Activated CD4-positive, alpha-beta T cell treated with anti-CD3 and anti-CD28 coated beads, Interleukin-2, amount 10 ng/mL, durations not matched to agents 7 days and 5 days (primary cell): ENCODE measurements at places on chromosomes 6 and 20. TPM values are rescaled to one million over a fixed set of nuclear protein-coding genes. Genes with fewer than 3 reads are reported as not detected.

The ERVFRD-1 gene
- total RNA-seq, result not detected

The ECT2L gene
- not detected for total RNA-seq

The KHDC1L gene
- total RNA-seq, result 0.35 TPM

The BTBD3 gene
- 5.5 TPM for total RNA-seq

The UBE2C gene
- total RNA-seq, result 232 TPM

The LY86 gene
- total RNA-seq, result 9.5 TPM

The TINAG gene
- not detected for total RNA-seq

The PRDM13 gene
- total RNA-seq, result not detected

DNA sequence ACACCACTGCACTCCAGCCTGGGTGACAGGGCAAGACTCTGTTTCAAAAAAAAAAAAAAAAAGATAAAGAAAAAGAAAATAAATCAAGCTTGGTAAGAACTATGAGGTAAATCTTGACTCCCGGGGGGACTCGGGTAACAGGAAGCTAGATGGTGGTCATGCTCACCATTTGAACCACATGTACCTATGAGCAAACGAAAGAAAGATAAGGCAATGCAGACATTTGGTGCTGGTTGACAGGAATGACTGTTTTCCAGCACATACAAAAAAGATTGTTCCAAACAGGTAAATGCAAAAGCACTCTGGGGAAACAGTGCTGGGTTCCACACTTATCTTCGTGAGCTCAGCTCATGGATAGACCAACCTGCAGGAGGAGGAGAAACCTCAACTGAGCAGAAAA, 22.8 kb upstream of the PTPN1 start:
- H3K36me3 ChIP-seq, result peaks cover 5% of the 10 kb centered on the region
- H3K27ac ChIP-seq, result peak overlapping the region; percentile 9
- peaks cover 40% of the 10 kb centered on the region for H3K4me1 ChIP-seq
- H3K4me3 ChIP-seq, result no peak overlapping the region

GRCh38 chr6:98380589-98380988, 453.8 kb upstream of the POU3F2 start:
- DNase-seq, result no peak
- no peaks in the 10 kb centered on the region for H3K27me3 ChIP-seq
- H3K36me3 ChIP-seq, result no peaks in the 10 kb centered on the region
- H3K4me1 ChIP-seq, result no peaks in the 10 kb centered on the region

GRCh38 chr6:129469070-129469662, 240.8 kb downstream of the ARHGAP18 start:
- H3K36me3 ChIP-seq, result no peaks in the 10 kb centered on the region
- no peak for DNase-seq
- H3K27ac ChIP-seq, result no peak overlapping the region

DNA sequence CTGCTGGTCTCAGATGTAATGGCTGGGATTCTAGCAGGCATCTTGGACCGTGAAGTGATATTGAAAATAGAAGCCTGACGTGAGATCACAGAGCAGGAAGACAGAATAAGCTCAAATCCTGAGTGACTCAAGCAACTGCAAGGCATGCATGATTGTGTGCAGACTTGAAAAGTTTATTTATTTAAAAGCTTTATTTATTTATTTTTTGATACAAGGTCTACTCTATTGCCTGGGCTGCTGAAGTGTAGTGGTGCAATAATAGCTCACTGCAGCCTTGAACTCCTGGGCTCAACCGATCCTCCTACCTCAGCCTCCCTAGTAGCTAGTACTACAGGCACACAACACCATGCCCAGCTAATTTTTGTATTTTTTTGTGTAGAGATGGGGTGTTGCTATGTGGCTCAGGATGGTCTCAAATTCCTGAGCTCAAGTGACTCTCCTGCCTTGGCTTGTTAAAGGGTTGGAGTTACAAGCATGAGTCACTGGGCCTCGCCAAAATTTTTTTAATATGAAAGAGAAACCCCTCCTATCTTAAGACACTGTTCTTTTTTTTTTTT, 40.1 kb upstream of the RNF144B start:
- H3K27ac ChIP-seq, result no peak overlapping the region
- peaks cover 16% of the 10 kb centered on the region for H3K27me3 ChIP-seq
- H3K4me3 ChIP-seq, result no peak overlapping the region
- DNase-seq, result no peak

DNA sequence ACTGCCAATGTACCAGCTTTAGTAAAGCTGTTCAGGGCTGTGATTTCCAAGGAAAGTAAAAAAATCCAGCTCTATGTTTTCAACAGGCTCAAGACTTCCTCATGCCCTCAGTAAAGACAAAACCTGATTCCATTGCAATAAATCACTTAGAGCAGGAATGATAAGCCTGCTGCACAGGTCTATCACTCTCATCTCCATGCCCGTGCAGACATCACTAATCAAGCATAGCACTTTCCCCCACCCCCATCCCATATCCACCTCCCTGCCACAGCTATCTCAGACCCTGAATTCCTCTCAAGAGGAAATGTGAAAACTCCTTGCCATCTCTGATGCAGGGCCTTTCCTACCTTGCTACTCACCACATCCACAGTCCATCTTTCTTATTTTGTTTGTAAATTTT, 554.9 kb downstream of the MAFB start:
- no peaks in the 10 kb centered on the region for H3K4me1 ChIP-seq
- peaks cover 2% of the 10 kb centered on the region for H3K27me3 ChIP-seq
- no peak overlapping the region for H3K4me3 ChIP-seq
- H3K27ac ChIP-seq, result no peak overlapping the region

DNA sequence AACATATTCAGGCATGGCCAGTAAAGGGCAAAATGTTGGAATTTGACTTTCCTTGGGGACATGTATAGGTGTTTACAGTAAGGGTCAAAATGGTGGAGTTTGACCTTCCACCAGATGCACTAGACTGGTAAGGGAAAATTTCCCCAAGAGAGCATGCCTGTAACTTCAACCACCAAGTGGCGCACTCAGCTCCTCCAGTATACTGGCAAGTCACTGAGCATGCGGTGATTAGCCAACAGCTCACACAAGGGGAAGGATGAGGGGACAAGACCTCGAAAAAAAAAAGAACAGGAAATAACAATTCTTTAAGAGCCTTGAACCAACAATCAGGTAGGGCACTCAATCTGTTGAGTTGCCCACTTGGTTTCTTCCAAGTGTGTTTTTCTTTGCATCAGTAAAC, 140.9 kb downstream of the EYS start:
- no peaks in the 10 kb centered on the region for H3K4me1 ChIP-seq
- no peaks in the 10 kb centered on the region for H3K36me3 ChIP-seq
- DNase-seq, result no peak
- no peak overlapping the region for H3K27ac ChIP-seq
- no peaks in the 10 kb centered on the region for H3K27me3 ChIP-seq
- H3K4me3 ChIP-seq, result no peak overlapping the region

GRCh38 chr20:50519036-50519762, 9.0 kb downstream of the PTPN1 start:
- H3K27ac ChIP-seq, result peak overlapping the region; percentile 93

DNA sequence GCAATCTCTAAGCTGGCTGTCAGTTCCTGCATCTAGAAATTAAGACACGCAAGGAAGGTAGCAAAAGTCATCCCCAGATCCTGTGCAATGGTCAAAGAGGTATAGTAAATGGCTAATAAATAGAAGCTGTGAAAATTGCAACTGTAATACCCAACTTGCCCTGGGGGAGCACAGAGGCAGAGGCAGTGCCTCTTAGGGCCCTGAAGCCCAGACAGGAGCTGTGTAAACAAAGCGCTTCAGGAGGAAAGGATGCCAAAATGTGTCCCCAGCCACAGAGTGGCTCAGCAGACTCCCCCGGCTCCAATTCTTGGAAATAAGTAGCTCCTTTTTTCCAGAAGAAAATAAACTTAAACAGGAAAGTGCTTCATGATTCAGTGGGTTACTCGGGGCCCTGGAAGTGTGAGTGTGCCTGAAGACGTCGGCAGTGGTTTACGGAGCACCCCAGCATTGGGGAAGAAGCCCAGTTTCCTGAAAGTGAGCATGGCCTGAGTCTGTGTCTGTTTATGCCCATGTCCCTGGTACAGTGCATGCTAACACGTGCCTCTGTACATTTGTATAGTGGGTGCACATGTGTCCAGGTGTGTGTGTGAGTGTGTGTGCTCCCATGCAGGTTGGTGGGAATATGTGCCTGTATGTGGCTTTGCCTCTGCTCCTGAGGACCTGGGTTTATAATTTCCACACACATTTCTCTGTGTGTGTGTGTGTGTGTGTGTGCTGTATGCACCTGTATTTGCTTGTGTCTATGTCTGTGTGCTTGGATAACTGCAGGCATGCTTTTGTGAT, 246.7 kb downstream of the MAFB start:
- no peak for DNase-seq
- H3K27ac ChIP-seq, result no peak overlapping the region
- no peaks in the 10 kb centered on the region for H3K36me3 ChIP-seq
- no peak overlapping the region for H3K4me3 ChIP-seq
- H3K4me1 ChIP-seq, result no peaks in the 10 kb centered on the region

- peak overlapping the region; percentile 89 for H3K27ac ChIP-seq
- H3K4me1 ChIP-seq, result peaks cover 70% of the 10 kb centered on the region
- DNase-seq, result peak; percentile 38
- H3K27me3 ChIP-seq, result no peaks in the 10 kb centered on the region
- H3K36me3 ChIP-seq, result peaks cover 72% of the 10 kb centered on the region
Measured at GRCh38 chr20:41141153-41141815, 3.9 kb downstream of the PLCG1 start.

GRCh38 chr6:7725849-7726415, at the start of gene BMP6:
TSS of gene BMP6 (plus strand) at chr6:7726099. CDS start at chr6:7726956, 857 bp downstream.
- H3K36me3 ChIP-seq, result no peaks in the 10 kb centered on the region
- H3K27ac ChIP-seq, result no peak within 1 kb of the TSS
- peak; percentile 79 for DNase-seq
- peaks cover 72% of the 10 kb centered on the region for H3K27me3 ChIP-seq
- peaks cover 23% of the 10 kb centered on the region for H3K4me1 ChIP-seq

DNA sequence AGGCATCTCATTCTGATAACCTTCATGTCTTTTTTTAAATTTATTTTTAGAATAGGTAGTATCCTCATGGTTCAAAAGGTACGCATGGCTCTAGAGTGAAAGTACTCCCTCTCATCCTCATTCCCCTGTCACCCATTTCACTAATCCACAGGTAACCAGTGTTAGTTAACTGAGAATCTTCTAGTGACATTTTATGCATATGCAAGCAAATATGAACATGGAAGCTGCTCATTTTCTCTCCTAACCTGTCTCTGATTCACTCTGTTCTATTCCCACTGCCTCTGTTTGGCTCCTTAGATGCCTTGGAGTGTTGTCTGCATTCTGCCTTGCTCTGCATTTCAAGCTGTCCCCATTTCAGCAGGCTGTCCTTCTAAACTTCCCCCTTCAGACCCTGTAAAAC, 4.5 kb downstream of the NCOA7 start:
- no peak overlapping the region for H3K27ac ChIP-seq
- peaks cover 40% of the 10 kb centered on the region for H3K4me1 ChIP-seq
- no peak overlapping the region for H3K4me3 ChIP-seq
- DNase-seq, result no peak
- H3K27me3 ChIP-seq, result no peaks in the 10 kb centered on the region

- H3K27ac ChIP-seq, result no peak overlapping the region
- DNase-seq, result no peak
- H3K4me1 ChIP-seq, result no peaks in the 10 kb centered on the region
- no peak overlapping the region for H3K4me3 ChIP-seq
Measured at GRCh38 chr6:65091561-65091960, 615.5 kb downstream of the EYS start.

GRCh38 chr6:5403076-5403475, 141.8 kb downstream of the FARS2 start:
- H3K4me3 ChIP-seq, result no peak overlapping the region
- no peaks in the 10 kb centered on the region for H3K27me3 ChIP-seq
- H3K4me1 ChIP-seq, result peaks cover 3% of the 10 kb centered on the region
- no peak overlapping the region for H3K27ac ChIP-seq

GRCh38 chr6:3489961-3490624, 33.2 kb upstream of the SLC22A23 start:
- H3K36me3 ChIP-seq, result no peaks in the 10 kb centered on the region
- no peaks in the 10 kb centered on the region for H3K4me1 ChIP-seq

- DNase-seq, result no peak
- H3K4me1 ChIP-seq, result peaks cover 28% of the 10 kb centered on the region
- no peak overlapping the region for H3K27ac ChIP-seq
- H3K36me3 ChIP-seq, result peaks cover 57% of the 10 kb centered on the region
Measured at GRCh38 chr6:20426177-20427082, 24.8 kb downstream of the E2F3 start.

GRCh38 chr6:56345376-56345995, 98.1 kb upstream of the COL21A1 start:
- no peak for DNase-seq
- H3K36me3 ChIP-seq, result no peaks in the 10 kb centered on the region
- no peaks in the 10 kb centered on the region for H3K4me1 ChIP-seq

DNA sequence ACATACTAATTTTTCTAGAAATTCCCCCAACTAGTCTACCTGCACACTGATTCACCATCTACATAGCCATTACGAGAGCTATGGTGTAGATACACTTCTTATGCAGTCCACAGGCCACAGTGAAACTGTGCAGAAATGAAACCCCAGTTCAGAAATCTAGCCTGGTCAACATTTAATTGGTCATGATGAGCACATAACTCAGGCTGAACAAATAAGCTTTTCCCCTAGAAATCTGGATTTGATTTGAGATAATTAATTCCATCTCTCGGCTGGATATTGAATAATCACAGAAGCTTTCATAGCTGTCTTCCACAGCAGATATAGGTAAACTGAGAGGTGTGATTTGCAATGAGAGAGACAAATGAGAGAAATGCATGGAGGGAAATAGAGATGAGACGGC, 22.6 kb upstream of the TINAG start:
- H3K4me3 ChIP-seq, result no peak overlapping the region
- H3K27ac ChIP-seq, result no peak overlapping the region
- no peaks in the 10 kb centered on the region for H3K4me1 ChIP-seq
- no peak for DNase-seq

- no peaks in the 10 kb centered on the region for H3K27me3 ChIP-seq
- H3K27ac ChIP-seq, result no peak overlapping the region
- DNase-seq, result no peak
- peaks cover 11% of the 10 kb centered on the region for H3K4me1 ChIP-seq
Measured at GRCh38 chr6:158730541-158730907, 80.7 kb downstream of the SYTL3 start.

- H3K4me1 ChIP-seq, result no peaks in the 10 kb centered on the region
- no peaks in the 10 kb centered on the region for H3K27me3 ChIP-seq
- H3K36me3 ChIP-seq, result no peaks in the 10 kb centered on the region
- DNase-seq, result no peak
- no peak overlapping the region for H3K27ac ChIP-seq
Measured at GRCh38 chr6:158487495-158487894, 72.4 kb upstream of the TMEM181 start.

GRCh38 chr6:158812611-158813010, 6.6 kb downstream of the EZR start:
- DNase-seq, result no peak
- peaks cover 90% of the 10 kb centered on the region for H3K4me1 ChIP-seq
- H3K27me3 ChIP-seq, result no peaks in the 10 kb centered on the region
- H3K27ac ChIP-seq, result peak overlapping the region; percentile 71
- H3K4me3 ChIP-seq, result peak overlapping the region; percentile 4

- no peaks in the 10 kb centered on the region for H3K4me1 ChIP-seq
- H3K36me3 ChIP-seq, result no peaks in the 10 kb centered on the region
- no peaks in the 10 kb centered on the region for H3K27me3 ChIP-seq
- H3K27ac ChIP-seq, result no peak overlapping the region
Measured at GRCh38 chr6:55108134-55109130, 65.9 kb upstream of the HCRTR2 start.
